Colonic mucosa (tissue), 4 donors: ENCODE measurements at places on chromosomes 11 and 22.

GRCh38 chr11:134437821-134438220, 25.8 kb upstream of the B3GAT1 start:
- no peak overlapping the region for H3K4me3 ChIP-seq
- no peaks in the 10 kb centered on the region for H3K36me3 ChIP-seq
- no peak for DNase-seq

DNA sequence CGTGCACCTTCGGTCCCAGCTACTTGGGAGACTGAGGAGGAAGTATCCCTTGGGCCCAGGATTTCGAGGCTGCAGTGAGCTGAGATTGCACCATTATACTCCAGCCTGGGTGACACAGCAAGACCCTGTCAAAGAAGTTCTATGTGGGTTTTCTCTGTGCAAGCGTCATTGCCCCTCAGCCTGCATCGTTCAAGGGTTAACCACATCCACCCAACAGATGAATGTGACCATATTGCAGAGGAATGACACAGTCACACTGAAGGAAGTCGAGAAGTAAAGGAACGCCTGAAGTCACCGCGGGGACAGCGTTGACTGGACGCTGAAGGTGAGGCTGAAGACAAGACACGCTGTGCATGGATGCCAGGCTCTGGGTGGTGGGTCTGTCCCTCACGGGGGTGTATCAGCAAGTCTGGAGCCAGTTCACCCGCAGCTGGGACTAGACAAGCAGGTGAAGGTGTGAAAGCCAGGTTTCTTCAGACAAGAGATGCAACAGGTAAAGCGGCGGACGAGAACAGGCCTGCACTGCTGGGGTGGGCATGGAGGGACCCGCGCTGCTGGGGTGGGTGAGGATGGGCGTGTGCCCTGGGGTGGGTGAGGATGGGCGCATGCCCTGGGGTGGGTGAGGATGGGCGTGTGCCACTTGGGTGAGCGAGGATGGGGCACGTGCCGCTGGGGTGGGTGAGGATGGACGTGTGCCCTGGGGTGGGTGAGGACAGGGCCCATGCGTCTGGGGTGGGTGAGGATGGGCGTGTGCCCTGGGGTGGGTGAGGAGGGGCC, 36.5 kb upstream of the TOLLIP start:
- H3K4me3 ChIP-seq, result no peak overlapping the region
- peak; percentile 7 for DNase-seq
- no peaks in the 10 kb centered on the region for H3K36me3 ChIP-seq

GRCh38 chr11:27356624-27357222, 6.3 kb downstream of the CCDC34 start:
- no peak overlapping the region for H3K4me3 ChIP-seq
- H3K27me3 ChIP-seq, result no peaks in the 10 kb centered on the region
- H3K4me1 ChIP-seq, result peaks cover 9% of the 10 kb centered on the region
- DNase-seq, result no peak
- H3K27ac ChIP-seq, result no peak overlapping the region

DNA sequence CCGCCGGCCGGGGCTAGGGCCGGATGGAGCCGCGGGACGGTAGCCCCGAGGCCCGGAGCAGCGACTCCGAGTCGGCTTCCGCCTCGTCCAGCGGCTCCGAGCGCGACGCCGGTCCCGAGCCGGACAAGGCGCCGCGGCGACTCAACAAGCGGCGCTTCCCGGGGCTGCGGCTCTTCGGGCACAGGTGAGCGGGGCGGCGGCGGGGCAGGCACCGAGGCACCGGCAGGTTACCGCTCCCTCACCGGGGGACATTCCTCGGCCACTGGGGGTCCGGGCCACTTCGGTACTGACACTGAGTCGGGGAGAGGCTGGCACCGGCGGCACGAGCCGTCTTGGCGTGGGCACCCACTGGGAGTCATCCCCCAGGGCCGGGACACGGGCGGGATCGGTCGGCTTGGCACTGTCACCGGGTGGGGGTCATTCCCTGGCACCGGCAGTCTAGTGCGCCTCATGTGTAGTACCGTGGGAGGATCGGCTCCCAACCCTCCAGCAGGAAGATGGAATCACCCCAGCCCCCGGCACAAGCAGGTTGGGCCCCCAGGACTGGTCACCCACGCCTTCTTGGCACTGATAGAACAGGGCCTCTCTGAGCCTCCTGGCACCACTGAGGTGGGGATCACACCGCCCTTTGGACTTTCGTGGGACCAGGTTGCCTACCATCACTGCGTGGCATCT, 511 bp downstream of the DGKZ start:
- peak; percentile 43 for DNase-seq
- H3K27ac ChIP-seq, result peak overlapping the region; percentile 44
- no peaks in the 10 kb centered on the region for H3K27me3 ChIP-seq
- peak overlapping the region; percentile 95 for H3K4me3 ChIP-seq
- H3K4me1 ChIP-seq, result peaks cover 17% of the 10 kb centered on the region

DNA sequence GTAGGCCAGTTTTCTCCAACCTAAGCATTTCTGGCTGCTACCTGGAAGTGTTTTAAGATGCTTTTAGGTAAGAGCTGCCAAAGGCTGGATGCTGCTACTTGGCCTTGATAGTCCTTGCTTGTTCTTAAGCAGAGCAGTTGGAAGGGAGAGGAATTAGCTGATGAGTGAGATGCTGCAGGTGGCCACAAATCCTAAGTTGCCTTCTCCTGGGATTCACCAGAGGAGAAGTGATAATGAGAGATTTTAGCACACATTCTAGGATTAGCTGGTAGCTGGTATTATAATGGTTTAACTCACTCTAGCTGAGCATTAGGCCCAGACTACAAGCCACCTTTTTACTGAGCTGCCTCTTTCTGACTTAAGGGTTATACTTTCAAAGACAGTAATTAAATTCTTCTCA, 442.9 kb upstream of the RAG2 start:
- no peaks in the 10 kb centered on the region for H3K27me3 ChIP-seq
- no peak for DNase-seq
- H3K4me1 ChIP-seq, result no peaks in the 10 kb centered on the region
- no peaks in the 10 kb centered on the region for H3K36me3 ChIP-seq

DNA sequence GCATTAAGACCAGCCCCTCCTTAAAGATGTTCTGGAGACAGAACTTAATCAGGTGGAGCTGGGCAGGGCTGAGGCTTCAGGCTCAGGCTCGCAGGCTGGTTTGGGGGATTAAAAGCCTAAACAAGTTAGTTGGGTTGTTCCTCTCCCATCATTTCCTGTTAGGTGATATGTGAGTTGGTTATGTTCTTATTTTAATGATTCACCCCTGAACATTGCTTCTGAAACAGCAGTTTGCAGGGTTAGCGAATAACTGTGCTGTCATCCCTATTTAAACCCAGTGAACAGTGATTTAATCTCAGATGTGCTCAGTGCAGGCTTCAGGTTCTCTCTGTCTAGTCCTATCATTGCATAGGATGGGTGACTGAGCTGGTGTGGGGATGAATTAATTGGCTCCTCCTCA, 47.4 kb upstream of the BIRC3 start:
- no peaks in the 10 kb centered on the region for H3K4me1 ChIP-seq
- no peak for DNase-seq
- H3K27ac ChIP-seq, result no peak overlapping the region
- no peak overlapping the region for H3K4me3 ChIP-seq

DNA sequence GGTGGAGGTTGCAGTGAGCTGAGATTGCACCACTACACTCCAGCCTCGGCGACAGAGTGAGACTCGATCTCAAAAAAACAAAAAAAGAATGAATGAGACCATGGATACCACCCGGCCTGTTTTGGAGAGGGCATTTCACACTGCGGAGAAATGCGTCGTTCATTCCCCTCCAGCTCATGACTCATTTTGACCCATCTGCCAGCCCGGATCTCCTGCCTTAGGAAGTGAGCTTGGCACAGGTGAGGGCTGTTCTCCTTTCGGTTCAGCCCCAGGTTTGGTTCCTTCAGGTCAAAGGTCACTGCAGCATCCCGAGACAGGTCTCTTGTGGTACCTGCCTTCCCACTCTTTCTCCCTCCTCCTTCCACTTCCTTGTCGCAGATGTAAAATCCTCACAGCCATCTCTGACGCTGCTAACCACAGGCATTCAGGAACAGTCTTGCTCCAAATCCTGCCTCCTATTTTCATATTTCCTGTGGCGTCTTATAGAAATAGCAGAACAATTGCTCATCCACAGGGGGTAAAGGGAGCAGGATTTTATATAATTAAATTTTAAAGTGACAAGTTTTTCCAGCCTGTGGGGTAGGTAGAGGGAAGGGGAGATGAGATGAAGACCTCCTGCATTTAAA, 517.9 kb downstream of the NTM start:
- DNase-seq, result no peak
- H3K4me1 ChIP-seq, result no peaks in the 10 kb centered on the region
- H3K4me3 ChIP-seq, result no peak overlapping the region

DNA sequence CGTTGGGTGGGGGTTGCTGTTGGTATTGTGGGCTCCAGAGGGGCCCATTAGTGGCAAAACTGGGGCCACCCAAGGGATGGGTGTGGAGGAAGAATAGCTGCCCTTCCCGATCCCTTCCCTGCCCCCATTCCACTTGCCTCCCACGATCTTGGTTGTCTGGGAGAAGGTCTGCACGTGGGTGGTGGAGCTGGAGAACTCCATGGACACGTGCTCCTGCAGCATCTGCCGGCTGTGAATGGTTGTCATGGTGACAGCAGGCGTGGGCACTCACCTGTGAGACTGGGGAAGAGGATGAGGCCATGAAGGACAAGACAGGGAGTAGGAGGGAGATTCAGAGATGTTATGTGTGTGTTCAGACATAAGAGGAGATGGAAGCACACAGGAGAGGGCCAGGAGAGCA, 2.0 kb downstream of the IGSF22 start:
- H3K36me3 ChIP-seq, result no peaks in the 10 kb centered on the region
- H3K4me1 ChIP-seq, result no peaks in the 10 kb centered on the region
- no peak for DNase-seq
- no peak overlapping the region for H3K4me3 ChIP-seq
- H3K27ac ChIP-seq, result no peak overlapping the region

DNA sequence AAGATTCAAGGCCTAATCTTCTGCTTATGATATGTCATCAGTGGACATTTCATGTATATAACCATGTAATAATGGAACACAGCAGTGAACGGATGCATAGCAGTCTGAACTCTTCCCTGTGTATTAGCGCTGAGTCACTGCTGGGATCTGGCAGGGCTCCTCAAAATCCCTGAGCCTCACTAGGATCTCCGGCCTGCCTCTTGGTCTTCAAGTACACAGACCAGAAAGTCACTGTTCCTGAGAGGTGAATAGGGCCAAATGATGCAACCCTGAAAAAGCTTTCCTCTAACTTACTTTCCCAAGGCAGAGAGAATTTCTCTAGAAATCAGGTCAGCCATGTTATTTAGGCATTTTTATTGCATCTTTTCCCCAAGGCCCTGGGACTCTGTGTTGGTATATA, 35.0 kb downstream of the POU2AF1 start:
- DNase-seq, result no peak
- no peaks in the 10 kb centered on the region for H3K36me3 ChIP-seq

DNA sequence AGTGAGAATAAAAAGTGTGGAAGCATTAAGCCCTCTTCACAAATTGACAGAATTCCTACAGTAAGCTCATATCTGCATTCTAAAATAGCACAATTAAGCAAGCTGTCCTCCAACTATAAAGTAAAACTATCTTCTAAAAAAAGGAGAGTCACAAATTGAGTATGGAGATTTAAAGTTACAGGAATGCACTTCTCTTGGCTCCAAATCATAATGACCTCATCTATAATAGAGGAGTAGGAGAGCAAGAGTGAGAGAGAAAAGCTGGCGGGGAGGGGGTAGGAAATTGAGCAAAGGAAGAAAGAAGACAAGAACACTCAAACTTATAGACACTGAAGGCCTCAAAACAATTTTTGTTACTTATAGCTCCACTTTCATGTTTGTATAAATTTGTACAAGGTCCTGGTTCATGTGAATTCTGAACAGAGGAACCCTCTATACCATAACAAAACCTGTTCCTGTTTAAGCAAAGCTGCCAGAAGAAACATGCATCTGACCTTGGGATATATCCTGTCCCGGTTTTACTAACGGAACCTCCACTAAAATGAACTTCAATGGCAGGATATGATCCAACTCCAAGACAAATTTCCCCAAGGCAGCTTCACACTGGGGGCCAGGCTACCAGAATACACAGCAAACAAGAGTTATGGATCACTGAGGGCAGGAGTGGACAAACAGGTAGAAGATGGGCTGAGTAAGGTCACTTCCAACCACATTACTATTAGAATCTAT, 37.2 kb downstream of the SLC35F2 start:
- H3K27ac ChIP-seq, result no peak overlapping the region
- no peaks in the 10 kb centered on the region for H3K4me1 ChIP-seq
- H3K27me3 ChIP-seq, result no peaks in the 10 kb centered on the region
- no peak for DNase-seq
- no peak overlapping the region for H3K4me3 ChIP-seq

- DNase-seq, result no peak
- peaks cover 19% of the 10 kb centered on the region for H3K4me1 ChIP-seq
- peak overlapping the region; percentile 12 for H3K27ac ChIP-seq
- no peak overlapping the region for H3K4me3 ChIP-seq
- no peaks in the 10 kb centered on the region for H3K36me3 ChIP-seq
- no peaks in the 10 kb centered on the region for H3K27me3 ChIP-seq
Measured at GRCh38 chr11:3146612-3147256, 18.4 kb downstream of the OSBPL5 start.

GRCh38 chr11:107834995-107835394, 23.6 kb downstream of the SLC35F2 start:
- DNase-seq, result no peak
- H3K27me3 ChIP-seq, result no peaks in the 10 kb centered on the region
- H3K27ac ChIP-seq, result no peak overlapping the region
- H3K36me3 ChIP-seq, result no peaks in the 10 kb centered on the region

- no peaks in the 10 kb centered on the region for H3K4me1 ChIP-seq
- no peaks in the 10 kb centered on the region for H3K36me3 ChIP-seq
- DNase-seq, result no peak
Measured at GRCh38 chr11:113249491-113249763, 65.0 kb upstream of the TTC12 start.

- H3K27ac ChIP-seq, result no peak overlapping the region
- no peak overlapping the region for H3K4me3 ChIP-seq
- H3K36me3 ChIP-seq, result no peaks in the 10 kb centered on the region
- no peaks in the 10 kb centered on the region for H3K4me1 ChIP-seq
Measured at GRCh38 chr11:67640021-67640757, 626 bp upstream of the TBX10 start.

DNA sequence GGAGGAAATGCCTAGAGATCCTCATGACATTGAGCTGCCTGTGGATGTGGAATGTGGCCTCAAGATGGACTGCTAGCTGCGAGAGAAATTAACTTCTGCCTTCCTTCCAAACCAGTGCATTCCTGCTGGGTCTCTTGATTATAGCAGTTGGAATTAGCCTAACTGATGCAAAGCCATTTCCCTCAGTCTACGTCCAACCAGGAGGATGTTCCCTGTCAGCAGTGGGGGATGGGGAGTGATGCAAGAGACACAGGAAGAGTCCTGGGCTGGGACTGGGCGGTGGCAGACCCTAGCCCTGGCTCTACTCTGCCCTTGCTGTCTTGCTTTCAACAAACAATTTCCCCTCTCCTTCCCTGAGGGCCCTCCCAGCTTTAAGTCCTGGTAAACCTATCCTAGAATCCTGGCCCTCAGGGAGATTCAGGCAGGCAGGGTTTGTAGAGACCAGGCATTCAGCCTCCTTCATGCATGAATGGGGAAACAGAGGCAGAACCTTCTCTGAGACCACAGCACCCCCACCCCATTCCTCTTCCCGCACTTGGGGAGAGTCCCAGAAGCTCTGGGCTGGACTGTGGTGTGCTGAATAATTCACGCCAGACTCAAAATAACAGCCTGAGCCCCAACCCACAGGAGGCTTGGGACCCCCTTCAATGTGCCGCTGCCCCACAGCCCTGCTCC, 17.0 kb downstream of the C11orf96 start:
- H3K36me3 ChIP-seq, result no peaks in the 10 kb centered on the region
- H3K27ac ChIP-seq, result no peak overlapping the region
- H3K4me3 ChIP-seq, result no peak overlapping the region
- DNase-seq, result no peak
- H3K27me3 ChIP-seq, result no peaks in the 10 kb centered on the region
